ENCODE measurements at places on chromosomes 16 and 17. TPM values are rescaled to one million over a fixed set of nuclear protein-coding genes. Genes with fewer than 3 reads are reported as not detected.

GRCh38 chr17:39915559-39915958 lies 2.9 kb downstream of the GSDMB start:
- H3K4me1 ChIP-seq = peaks cover 24% of the 10 kb centered on the region
- no peak overlapping the region for H3K27ac ChIP-seq
- H3K4me3 ChIP-seq = no peak overlapping the region
- H3K36me3 ChIP-seq = peaks cover 26% of the 10 kb centered on the region

DNA sequence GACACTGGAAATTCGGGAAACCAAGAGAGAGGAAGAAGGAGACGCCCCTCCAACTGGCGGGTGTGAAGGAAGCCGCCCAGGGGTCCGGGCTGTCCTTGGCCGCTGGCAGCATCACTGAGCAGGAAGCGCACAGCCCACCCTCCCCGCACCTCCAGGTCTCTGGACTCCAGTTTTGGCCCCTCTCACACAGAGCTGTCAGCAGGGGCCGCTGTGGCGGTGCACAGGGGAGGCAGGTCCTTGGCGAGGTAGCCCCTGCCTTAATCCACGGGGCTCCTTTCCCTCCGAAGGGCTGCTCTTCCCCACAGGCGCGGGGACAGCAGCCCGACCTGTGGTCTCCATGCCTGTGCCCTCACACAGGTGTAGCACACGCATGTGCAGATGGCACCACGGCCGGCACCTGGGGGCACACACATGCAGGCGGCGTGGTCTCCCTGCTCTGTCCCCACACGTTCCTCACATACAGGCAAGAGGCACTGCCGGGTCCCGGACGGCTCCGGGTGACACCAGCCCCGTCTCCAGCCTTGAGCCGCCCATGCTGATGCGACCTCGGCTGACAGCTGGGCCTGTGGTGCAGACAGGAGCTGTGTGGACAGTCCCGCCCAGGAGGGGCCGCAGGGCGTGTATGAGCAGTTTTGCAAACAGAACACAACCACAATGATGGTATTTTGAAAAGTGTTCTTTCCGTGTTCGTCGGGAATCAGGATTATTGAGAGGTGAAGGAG lies 26.6 kb upstream of the CHMP6 start:
- peaks cover 9% of the 10 kb centered on the region for H3K36me3 ChIP-seq
- H3K27me3 ChIP-seq = no peaks in the 10 kb centered on the region
- no peaks in the 10 kb centered on the region for H3K4me1 ChIP-seq
- H3K4me3 ChIP-seq = no peak overlapping the region
- no peak for DNase-seq
- no peak overlapping the region for H3K27ac ChIP-seq

- no peak for DNase-seq
- no peak overlapping the region for H3K4me3 ChIP-seq
- no peaks in the 10 kb centered on the region for H3K36me3 ChIP-seq
- H3K4me1 ChIP-seq = no peaks in the 10 kb centered on the region
- peaks cover 2% of the 10 kb centered on the region for H3K27me3 ChIP-seq
Measured at GRCh38 chr17:32240750-32241149, 24.9 kb upstream of the RHBDL3 start.

DNA sequence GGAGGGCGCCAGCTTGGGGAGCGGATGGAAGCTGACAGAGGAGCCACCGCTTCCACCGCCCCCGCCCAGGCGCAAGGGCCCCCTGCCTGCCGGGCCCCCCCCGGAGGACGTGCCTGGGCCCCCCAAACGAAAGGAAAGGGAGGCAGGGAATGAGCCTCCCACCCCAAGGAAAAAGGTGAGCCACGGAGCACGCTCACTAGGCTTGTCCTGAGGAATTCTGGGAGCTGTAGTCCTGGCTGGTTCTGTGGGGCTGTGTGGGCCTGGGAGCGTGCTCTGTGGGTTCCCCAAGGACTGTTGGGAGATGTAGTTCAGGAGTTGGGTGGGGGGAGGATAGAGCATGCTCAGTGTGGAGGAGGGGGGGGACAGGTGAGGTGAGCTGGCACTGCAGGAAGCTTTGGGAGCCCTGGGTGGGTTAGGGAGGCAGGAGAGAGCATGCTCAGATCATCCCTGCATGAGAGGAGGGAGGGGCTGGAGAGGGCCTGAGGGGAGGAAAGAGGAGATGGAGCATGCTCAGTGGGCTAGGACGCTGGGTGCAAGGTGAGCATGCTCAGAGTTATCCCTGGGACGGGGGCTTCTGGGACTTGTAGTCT lies 4.5 kb downstream of the FBXL19 start:
- H3K4me3 ChIP-seq = no peak overlapping the region
- H3K4me1 ChIP-seq = peaks cover 16% of the 10 kb centered on the region
- H3K27ac ChIP-seq = peak overlapping the region; percentile 42
- peak; percentile 64 for DNase-seq
- peaks cover 9% of the 10 kb centered on the region for H3K36me3 ChIP-seq

DNA sequence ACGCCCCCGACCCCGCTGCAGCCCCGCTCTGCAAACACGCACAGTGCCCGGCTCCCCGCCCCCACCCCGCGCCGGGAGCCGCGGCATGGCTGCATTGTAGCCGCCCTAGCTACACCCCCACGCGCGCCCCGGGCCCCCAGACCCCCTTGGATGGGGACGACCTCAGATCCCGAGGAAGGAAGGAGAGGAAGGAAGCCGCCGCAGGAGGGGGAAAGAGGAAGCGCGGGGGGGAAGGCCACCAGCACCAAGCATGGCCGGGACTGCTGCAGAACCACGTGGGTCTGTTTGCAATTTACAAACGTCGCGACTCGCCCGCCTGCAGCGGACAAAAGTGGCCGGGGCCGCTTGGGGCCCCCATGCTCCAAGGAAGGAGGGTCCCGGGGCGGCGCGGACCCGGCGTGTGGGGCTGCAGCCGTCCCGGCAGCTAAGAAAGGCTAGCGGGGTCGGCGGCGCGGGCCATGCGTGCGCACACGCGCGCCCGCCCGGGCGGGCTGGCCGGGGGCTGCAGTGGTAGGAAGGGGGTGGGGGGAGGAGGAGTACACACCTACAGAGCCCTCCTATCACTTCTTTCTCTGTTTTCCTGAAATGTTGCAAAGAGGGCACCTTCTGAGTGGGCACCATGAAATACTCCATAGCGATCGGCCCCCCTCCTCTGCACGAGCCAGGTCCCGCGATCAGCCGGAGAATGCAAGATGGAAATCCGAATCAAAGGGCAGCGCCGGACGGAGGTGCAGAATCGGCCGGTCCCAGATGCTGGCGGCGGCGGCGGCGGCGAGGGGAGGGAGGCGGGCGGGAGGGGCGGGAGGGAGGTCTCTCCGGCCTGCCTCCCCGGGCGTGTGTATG lies 488 bp downstream of the TFAP4 start:
- peak overlapping the region; percentile 84 for H3K4me3 ChIP-seq
- H3K27me3 ChIP-seq = no peaks in the 10 kb centered on the region
- H3K36me3 ChIP-seq = peaks cover 4% of the 10 kb centered on the region
- peak overlapping the region; percentile 82 for H3K27ac ChIP-seq
- H3K4me1 ChIP-seq = peaks cover 12% of the 10 kb centered on the region

NACA2 gene
- not detected for total RNA-seq

TBC1D3H gene
- not detected for total RNA-seq

Data from activated CD4-positive, alpha-beta T cell treated with anti-CD3 and anti-CD28 coated beads for 36 hours (primary cell).